Myometrial cell (primary cell): ENCODE measurements at places on chromosomes 6 and 20. TPM values are rescaled to one million over a fixed set of nuclear protein-coding genes. Genes with fewer than 3 reads are reported as not detected.

The WFDC5 gene
- not detected in 2 replicates for total RNA-seq

The SMLR1 gene
- total RNA-seq, result not detected in 2 replicates

The CLPSL1 gene
- total RNA-seq, result not detected in 2 replicates

The VWA7 gene
- total RNA-seq, result under 0.01 TPM in 1 of 2 replicates, not detected in the other

The DNAH8 gene
- not detected in 2 replicates for total RNA-seq

The OPRM1 gene
- not detected in 2 replicates for total RNA-seq
